ENCODE measurements at places on chromosomes 7 and 10.

DNA sequence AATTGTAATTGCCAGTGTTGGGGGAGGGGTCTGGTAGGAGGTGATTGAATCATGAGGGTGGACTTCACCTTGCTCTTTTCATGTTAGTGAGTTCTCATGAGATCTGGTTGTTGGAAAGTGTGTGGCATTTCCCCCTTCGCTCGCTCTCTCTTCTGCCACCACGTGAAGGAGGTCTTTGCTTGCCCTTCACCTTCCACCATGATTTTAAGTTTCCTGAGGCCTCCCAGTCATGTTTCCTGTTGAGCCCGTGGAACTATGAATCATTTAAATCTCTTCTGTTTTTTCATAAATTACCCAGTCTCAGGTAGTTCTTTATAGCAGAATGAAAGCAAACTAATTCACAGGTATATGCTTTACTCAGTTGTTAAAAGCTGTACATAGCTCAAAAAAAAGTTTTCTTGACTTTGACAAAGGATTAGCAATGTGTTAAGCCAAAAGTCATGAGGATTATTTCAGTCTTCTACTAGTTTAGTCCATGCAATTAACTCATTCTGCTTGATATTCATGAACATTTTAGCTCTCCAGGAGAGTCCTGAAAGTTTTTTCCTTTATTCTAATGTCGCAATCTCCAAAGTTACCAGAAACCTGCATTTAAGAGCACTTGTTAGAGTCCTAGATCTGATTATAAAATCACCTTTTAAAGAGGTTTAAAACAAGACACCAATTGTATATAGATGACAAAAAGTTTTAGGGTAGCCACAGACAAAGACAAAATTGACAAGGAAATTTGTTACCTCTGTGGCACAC is 27.7 kb upstream of the ARHGAP12 start:
- DNase-seq: no peak

- peak; percentile 31 for DNase-seq
These were observed 38.3 kb downstream of the LYZL2 start for GRCh38 chr10:30591249-30591670.

DNA sequence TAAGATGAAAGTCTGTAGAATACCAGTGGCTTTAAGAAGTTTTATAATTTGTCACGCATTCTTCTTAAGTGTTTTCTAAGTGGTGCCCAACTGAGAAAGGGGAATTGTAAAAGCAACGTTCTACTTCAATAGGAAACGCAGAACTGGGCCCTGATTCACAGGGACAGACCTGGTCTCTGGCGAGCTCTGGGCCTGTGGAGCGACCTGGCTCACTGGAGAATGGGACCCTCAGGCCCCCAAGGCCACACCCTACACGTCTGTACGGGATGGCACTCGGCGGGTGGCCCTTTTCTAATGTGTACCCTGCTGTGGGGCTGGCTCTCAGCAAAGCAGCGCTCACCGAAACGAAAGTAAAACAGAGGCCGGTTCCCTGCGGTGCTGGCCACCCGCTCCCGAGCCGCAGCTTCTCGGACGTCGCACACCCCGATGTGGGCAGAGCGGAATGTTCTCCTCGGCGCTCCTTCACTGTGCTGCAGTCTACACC is 205.0 kb downstream of the DIP2C start:
- no peak for DNase-seq

DNA sequence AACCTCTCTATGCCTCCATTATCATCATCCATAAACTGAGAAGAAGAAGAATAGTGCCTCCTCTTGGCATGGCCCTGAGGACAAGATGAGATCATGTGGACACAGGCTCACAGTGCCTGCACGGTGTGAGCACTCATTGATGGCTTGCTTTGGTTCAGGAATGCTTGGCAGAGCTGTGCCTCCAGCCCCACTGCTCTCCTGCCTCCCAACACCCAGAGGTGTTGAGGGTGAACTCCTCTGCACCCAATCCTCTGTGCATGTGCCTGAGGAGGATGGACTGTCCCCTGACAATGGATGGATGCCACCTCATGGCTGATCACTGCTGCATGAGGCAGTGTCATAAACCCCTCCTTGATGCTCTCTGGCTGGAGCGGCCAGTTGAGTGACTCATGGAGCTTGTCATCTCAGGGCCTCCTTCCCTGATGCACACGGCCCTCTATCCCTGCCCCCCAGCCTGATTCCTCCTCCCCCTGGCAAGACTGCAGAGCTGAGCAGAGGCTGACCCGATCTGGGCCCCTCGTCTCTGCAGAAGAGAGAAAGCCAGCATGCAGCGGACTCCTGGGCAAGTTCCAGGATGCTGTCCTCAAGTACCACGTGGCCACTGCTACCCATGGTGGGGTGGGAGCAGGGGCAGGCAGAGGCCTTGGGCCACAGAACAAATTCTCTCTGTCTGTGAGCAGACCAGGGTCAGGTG is 136.3 kb downstream of the KCNMA1 start:
- DNase-seq: no peak

DNA sequence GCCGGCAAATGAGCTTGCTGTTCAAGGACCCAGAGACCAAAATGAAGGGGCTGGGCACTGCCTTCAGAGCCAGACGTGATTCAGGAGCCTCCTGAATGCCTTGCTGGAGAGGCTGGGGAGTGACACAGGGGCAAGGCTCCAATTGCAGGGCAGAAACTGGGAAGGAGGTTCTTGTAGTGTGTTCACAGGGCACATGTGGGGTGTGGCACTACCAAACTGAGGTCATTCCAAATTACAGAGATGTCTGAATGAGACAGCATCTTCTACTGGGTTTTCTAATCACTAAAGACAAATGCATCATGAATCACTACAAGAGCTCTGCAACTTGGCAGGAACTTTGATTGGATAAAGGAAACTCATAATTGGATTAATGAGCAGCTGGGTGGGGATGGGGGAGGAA is 17.8 kb downstream of the CRTAC1 start:
- no peak for DNase-seq

- DNase-seq: no peak
These were observed 6.8 kb downstream of the HILPDA start for GRCh38 chr7:128462460-128462859.

GRCh38 chr10:115167751-115168150 is 74.6 kb downstream of the ATRNL1 start:
- no peak for DNase-seq

- DNase-seq: no peak
These were observed 51.1 kb upstream of the UBE3C start for GRCh38 chr7:157087646-157088045.

DNA sequence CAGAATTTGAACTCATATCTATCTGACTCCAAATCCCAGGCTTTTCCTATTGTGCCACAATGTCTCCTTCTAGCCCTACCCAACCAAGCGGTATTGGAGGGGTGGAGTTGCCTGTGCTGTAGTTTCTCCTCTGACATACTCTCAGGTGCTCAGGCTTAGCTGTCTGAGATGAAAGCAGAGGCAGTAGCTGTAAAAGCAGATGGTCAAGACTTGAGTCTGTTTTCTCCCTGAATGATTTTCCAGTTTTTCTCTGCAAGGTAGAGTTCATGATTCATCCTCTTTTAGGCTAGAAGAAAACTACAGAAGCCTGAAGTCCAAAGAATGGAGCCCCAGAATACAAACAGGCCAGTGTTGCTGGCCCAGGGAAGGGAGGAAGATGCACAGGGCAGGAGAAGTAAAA is 130.0 kb downstream of the PDE1C start:
- DNase-seq: no peak

- DNase-seq: no peak
These were observed 25.1 kb upstream of the FAM20C start for GRCh38 chr7:167090-167855.

DNA sequence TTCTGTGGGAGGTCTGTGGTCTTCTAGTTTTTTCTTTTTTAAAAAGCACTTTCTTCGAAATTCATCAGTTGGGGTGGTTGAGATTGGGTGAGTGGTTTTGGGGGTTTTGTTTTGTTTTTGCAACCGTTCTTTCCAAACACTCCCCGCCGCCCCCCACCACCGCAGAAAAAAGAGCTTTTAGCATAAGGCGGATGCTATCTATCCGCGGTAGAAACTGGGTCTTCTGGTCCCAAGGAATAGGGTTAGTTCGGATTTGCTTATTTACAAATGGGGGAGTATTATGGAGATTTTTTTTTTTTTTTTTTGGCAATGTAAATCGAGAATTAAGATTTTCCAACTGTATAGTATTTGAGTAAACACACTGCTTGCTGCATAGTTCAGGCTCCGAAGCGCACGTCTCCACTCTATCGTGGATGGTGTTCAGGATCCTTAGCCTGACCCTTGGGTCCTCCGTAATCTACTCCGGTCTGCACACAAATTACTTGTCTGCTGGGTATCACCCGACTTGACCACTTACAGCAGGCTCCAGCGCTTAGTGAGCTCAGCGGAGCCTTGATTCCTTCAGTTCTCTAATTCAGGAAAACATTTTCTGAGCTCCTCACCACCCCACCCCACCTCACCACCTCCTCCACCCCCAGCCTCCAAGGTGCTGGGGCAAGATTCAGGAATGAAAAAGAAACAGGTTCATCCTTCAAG is 757 bp upstream of the NRCAM start:
- DNase-seq: no peak

DNA sequence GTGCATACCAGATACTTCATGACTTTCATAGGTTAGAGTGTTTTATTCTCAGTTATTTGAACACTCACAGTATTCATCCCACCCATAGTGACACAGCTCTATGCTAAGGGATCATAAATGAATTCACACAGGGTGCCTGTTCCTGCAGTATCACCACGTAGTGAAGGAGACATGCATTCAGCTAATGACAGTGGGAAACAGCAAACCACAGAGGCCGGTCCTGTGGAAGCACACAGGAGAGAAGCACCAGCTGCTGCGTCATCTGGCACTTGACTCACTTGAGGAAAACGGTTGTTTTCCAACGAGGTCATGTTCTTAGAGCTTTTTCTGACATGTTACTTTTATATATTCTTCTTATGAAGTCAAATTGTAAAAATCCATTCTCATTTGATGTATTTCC is 73.0 kb downstream of the UBE3C start:
- DNase-seq: no peak

DNA sequence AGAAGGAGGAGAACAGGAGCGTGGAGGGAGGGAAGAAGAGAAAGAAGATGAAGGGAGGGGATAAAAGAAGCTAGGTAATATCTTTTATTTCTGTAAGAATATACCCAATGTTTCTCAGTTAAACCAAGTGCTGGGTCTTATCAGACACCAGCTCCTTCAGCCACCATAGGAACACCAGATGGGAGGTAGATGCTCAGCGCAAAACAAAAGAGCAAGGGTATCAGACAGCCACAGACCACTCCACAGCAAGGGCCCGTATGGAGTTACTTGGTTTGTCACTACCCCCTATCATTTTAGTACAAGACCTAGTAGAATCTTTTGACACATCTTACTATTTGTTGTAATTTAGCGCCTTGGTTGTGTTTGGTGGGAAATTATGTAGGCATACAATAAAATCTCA is 65.9 kb upstream of the FAM133B start:
- no peak for DNase-seq

GRCh38 chr10:132907821-132908620 is 34.3 kb downstream of the CFAP46 start:
- no peak for DNase-seq

GRCh38 chr10:48383393-48383792 is 76.9 kb downstream of the MAPK8 start:
- no peak for DNase-seq

DNA sequence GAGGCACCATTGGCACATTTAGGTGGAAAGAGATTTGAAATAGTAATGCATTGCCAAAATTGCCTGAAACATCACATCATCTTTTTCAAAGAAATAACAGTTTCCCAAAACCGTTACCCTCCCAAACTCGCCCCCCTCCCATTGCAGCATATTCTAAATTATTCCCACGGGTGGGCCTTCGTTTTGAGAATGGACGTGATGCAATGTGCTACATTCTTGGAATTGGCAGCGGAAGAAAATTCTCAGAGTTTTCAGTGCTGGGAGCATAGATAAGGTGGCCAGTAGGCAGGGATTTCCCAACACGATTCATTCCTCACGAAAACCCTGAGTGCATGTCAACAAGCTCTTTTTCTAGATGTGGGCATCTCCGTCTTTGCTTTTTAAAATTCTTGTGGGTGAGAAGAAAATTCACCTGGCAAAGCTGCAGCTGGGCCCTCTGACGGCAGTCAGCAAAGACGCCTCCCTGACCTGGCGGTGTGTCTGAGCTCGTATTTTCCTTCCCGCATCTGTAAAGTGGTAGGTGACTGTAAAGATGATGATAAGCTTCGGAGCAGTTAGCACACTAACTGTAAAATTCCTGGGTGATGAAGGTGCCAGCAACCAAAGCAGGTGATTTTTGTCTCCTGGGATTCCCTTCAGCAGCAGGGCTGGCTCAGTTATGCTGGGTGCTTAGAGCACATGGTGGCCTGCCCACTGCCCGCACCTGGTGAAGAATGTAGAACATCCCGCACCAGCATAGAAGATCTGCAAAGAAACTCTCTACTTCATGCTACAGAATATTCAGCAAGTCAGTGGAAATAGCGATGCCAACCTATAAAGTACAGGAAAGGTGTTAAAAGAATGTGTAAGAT is 141.9 kb upstream of the KLF6 start:
- DNase-seq: no peak

- DNase-seq: no peak
These were observed 81.1 kb downstream of the BMPER start for GRCh38 chr7:33986451-33986850.

DNA sequence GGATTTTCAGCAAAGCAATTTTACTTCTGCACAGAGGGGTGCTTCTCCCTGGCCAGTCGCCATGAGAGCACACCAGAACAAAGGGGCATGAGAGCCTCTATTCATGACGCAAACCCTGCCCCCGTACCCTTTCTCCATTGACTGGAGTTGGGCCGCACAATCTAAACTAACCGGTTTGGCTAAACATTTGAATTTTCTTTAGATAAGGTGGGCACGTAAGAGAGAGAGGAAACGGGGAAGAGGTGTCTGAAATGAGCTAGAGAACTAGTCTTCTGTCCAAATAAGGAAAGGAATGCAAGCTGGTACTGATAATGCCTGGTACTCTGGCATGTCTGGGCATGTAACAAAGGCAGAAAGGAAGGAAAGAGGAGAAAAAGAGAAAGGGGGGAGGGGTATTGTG is 13.2 kb upstream of the SCIN start:
- no peak for DNase-seq

DNA sequence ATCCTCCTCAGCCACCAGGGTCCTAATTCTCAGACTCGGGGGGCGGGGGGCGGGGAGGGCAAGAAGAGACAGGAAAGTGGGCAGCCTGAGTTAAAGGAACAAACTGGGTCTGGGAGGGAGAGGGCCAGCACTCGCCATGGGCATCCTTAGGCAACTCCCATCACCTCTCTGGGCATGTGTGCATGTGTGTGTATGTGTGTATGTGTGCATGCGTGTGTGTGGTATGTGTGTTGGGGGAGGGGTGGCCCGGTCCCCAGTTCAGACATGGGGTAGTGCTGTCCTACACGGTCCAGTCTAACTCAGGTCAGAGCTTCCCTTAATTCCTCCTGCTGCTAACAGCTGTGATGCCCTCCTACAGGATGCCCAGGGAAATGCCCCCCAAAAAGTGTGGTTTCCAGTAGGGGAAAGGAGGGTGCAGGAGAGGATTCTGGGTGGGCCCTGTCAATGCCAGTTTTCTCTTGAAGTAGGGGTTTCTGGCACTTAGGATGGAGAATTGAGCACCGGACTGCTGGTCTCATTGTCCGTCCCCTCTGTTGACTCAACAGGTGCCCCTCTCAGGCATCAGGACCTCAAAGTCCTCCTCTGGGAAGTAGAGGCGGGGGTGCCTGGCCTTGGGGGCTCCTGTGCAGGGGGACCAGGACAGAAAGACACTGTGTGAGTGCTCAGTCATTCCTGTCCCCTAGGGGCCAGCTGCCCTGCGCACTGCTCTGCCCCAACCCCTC is 15.1 kb upstream of the ZMIZ1 start:
- no peak for DNase-seq

All from activated CD4-positive, CD25-positive, alpha-beta regulatory T cell (primary cell).